ENCODE measurements at places on chromosomes 2 and 18.

- DNase-seq = no peak
Measured at GRCh38 chr2:118309257-118309945, 221.1 kb downstream of the INSIG2 start.

DNA sequence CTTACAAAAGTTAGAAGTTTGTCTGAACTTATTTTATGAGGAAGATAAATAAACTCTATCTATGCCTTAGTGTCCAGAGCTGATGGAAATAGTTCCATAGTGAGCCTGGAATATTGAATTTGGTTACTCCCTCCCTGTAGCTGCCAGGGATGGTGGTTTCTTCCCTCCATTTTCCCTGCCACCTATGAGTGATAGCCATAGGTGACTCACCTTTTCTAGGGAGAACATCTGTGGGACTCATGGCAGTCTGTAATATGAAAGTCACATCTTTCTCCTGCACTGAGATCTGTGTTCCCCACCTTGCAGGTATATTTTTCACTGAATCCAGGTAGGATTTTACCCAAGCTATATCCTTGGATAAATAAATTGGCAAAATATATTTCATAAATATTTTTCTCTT, 148.8 kb downstream of the TPGS2 start:
- DNase-seq = no peak

DNA sequence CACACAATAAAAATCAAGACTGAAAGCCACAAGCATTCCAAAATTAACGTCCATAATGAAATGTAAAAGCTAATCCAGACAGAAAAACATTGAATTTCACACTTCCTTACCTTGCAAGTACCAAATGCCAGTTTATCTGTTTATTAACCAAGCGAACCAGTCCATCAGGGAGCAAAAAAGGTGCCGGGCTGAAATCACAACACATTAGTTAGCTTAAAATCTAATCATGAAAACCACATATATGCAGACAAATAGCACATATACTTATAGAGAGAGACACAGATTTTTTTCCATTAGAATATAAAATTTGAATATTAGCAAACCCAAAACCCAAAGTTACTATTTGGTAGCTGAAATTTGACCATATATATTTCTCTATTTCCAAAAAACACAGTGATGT, 7.2 kb downstream of the NBAS start:
- no peak for DNase-seq

- DNase-seq = no peak
Measured at GRCh38 chr2:199485732-199486335, 28.1 kb upstream of the SATB2 start.

DNA sequence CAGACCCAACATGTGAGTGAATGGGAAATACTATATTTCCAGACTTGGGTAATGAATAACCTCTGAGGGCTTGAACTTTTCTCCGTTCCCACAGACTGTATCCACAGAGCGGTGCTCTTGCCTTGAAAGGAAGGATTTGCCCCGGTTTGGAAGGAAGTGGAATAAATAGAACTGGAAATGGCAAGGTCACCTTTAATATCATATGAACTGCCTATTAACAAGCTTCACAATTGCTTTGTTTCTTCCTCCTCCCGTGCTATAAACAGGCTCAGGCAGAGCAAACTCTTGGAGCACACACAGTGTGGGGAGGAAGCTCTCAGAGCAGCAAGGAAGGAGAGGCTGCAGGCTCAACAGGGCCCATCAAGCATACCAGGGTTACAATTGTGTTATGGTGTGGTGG, 28.5 kb upstream of the DARS1 start:
- DNase-seq = no peak

DNA sequence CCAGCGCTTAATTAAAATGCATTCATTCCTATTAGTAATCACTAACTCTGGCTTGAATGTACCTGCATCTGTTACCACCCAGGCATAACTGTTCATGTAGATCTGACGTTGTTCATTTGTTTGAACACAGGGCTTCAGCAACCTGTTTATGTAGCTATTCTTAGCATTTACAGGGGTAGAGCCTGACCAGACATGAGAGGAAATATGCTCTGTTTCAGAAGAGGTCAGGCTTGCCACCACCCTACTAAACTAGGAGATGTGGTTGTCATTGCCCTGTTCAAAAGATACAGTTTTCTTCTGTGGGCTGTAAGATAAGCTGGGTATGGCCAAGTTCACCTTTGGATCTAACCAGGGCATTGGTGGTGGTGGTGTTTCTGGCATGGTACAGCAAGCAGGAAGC, 8.8 kb downstream of the MGAT5 start:
- DNase-seq = no peak

DNA sequence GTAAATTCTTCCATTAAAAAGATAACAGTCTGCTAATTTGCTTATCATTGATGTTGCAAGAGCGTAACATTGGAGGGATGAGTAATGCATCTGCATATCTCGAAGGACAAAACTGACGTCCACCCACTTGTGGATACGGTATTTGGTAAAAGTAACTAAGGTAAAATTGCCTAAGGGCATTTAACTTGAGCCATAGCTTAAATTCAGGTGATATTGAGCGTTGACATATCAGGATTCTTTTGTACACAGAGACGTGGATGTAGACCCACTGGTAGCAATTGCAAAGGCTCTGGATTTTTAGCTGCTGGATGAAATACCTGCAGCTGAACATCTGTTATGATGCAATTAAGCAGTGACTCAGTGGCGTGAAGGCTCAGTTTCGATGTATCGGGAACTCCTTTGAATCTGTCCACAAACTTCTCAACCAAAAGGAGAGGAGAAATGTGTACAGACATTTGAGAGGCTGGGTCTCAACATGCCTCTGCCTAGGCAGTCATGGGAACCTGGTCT, 119.3 kb downstream of the SPTBN1 start:
- DNase-seq = no peak

Measured in HS-27A (cell line).